Natural killer cell (primary cell): ENCODE measurements at places on chromosomes 16 and 17.

DNA sequence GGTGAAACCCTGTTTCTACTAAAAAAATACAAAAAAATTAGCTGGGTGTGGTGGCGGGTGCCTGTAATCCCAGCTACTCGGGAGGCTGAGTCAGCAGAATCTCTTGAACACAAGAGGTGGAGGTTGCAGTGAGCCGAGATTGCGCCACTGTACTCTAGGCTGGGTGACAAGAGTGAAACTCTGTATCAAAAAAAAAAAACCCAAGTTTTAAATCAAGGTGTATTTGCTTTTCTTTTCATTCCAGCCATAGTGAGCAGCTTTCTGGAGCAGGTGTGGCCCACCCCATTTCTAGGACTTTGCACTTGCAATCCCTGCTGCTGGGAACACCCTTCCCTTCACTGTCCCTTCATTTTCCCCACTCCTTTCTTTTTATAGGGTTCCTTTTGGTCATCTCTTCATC, 28.8 kb downstream of the TMEM238L start:
- DNase-seq = no peak

DNA sequence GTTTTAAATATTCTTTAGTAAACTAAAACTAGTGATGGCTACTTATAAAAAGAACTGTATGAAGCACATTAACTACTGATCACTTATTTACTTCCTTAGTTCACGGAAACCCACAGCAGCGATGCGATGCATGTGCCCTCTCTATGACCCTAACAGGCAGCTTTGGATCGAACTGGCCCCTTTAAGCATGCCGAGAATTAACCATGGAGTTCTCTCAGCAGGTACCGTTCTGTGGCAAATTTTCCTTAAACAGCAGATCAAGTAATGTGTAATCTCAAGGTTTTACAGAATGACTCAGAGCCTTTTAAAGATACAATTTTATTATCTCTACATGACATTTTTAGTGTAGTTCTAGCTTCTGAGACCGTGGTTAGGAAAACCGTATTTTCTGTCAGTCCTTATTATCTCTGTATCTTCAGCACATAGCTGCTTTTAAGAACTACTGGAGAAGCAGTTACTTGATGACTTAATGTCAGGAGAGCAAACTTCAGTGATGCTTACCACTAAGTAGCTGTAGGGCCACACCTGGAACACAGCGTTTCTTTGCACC, 43.0 kb downstream of the GAN start:
- no peak for DNase-seq

DNA sequence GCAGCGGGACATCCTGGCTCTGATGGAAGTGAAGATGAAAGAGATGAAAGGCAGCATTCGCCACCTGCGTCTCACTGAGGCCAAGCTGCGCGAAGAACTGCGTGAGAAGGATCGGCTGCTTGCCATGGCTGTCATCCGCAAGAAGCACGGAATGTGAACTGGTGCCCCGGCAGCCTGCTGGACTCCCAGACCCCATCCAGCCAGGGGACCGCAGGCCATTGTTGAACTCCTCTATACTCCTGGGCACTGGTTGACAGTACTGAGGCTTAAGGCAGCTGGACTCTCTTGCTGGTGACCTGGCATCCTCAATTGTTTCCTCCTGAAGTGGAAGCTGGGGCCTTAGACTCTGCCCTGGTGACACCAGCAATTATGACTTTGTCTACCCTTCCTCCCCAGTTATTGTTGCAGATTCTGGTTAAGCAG, 1.2 kb downstream of the THAP11 start:
- no peak for DNase-seq

DNA sequence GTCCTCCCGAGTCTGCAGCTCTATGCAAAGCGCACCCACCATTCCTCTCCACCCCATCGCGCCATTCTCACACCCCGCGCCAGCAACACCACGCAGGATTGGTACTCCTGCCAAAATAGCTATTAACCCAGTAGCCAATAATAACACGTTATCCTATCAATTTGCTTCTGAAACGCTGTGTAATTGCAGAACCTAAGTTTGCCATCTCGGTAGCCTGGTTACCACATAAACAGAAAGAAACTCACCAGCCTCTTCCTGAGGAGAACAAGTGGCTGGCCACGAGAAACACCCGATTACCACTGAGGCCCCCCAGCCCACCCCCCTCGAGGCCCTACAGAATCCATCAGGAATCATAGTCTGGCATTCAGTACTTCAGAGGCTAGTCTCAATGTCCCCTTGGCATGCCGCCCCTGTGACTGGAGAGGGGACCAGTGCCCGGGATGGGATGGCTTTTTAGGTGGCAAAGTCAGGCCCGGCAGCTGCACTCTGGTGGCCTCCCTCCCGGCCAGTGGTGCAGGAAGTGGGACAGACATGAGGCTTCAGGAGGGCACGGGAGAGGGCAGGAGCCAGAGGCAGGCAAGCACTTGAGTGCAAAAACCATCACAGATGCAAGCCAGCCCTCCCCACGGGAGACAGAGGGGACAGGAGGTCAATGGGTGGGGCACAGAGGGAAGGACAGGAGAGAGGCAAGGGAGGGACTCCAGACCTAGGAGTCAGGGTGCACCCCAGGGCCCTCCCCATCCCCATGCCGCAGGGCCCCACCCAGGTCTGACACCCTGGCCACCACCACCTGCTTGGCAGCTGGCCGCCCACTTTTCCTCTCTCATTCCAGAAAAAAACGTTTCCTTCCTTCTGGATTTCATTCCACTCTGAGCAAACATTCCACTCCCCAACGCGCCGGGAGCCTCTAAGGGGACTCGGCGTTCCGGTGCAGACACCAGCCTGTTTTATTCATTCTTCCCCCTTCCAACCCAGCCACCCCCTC, 192.5 kb downstream of the ZNF423 start:
- no peak for DNase-seq

GRCh38 chr16:48632137-48632774, 22.3 kb upstream of the N4BP1 start:
- no peak for DNase-seq

- DNase-seq = no peak
These were observed 2.6 kb downstream of the WSB1 start for GRCh38 chr17:27296428-27296979.

DNA sequence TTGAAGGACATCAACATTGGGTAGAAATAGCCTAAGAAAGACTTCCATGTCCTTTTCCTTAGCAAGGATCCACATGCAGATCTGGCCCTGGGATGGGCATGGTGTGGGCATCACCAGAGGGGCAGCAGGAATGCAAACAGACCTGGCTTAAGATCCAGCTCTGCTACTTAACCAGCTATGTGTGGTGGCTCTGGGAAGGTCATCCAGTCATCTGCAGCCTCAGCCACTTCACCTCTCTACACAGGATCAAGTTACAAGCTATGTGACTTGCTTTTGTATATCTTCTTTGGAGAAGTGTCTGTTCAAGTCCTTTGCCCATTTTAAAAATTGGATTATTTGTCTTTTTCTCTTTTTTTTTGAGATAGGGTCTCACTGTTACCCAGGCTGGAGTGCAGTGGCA, 13.5 kb upstream of the ADORA2B start:
- no peak for DNase-seq

GRCh38 chr16:540645-541340, 13.3 kb downstream of the CAPN15 start:
- no peak for DNase-seq

- no peak for DNase-seq
These were observed 22.0 kb downstream of the C16orf74 start for GRCh38 chr16:85728879-85729278.

GRCh38 chr17:63258785-63259184, 187.3 kb downstream of the CYB561 start:
- no peak for DNase-seq

DNA sequence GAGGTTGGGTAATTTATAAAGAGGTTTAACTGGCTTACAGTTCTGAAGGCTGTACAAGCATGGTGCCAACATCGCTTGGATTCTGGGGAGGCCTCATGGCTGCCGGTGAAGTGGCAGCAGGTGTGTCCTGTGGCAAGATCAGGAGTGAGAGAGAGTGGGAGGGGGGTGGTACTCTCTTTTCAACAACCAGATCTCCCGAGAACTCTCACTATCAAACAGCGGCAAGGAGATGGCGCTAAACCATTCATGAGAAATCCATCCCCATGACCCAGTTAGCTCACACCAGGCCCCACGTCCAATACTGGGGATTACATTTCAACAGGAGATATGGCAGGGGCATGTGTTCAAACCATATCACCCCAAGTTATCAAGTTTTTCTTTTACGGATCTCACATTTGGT, 44.0 kb upstream of the CBX4 start:
- DNase-seq = no peak

GRCh38 chr16:4828567-4829321, 18.3 kb downstream of the GLYR1 start:
- DNase-seq = no peak

- DNase-seq = no peak
These were observed 5.2 kb upstream of the PKMYT1 start for GRCh38 chr16:2985462-2985861.

- no peak for DNase-seq
These were observed 4.6 kb downstream of the FOXJ1 start for GRCh38 chr17:76136276-76137000.

- no peak for DNase-seq
These were observed 72.5 kb downstream of the KNOP1 start for GRCh38 chr16:19645557-19645981.

- DNase-seq = no peak
These were observed 15.6 kb downstream of the TMEM100 start for GRCh38 chr17:55706808-55707773.

DNA sequence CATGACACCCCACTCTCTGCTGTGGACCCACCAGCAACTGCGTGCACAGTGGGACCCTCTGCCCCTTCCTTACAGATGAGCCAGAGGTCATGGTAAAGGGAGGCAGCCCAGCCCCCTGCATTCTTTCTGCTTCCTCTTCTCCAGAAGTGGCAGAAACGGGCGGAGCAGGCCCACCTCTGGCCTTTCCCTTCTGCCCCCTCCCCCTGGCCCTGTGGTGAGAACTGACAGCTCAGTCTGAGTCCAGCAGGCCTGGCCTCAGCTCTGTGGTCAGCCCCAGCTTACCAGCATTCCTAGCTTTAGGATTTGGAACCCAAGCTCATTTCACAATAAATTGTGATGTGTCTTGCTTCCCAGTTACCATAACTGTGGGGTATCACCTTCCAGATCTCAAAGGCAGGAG, 4.8 kb upstream of the ANKRD11 start:
- no peak for DNase-seq

- peak; percentile 77 for DNase-seq
These were observed 30.8 kb downstream of the HLF start for GRCh38 chr17:55295411-55296170.

DNA sequence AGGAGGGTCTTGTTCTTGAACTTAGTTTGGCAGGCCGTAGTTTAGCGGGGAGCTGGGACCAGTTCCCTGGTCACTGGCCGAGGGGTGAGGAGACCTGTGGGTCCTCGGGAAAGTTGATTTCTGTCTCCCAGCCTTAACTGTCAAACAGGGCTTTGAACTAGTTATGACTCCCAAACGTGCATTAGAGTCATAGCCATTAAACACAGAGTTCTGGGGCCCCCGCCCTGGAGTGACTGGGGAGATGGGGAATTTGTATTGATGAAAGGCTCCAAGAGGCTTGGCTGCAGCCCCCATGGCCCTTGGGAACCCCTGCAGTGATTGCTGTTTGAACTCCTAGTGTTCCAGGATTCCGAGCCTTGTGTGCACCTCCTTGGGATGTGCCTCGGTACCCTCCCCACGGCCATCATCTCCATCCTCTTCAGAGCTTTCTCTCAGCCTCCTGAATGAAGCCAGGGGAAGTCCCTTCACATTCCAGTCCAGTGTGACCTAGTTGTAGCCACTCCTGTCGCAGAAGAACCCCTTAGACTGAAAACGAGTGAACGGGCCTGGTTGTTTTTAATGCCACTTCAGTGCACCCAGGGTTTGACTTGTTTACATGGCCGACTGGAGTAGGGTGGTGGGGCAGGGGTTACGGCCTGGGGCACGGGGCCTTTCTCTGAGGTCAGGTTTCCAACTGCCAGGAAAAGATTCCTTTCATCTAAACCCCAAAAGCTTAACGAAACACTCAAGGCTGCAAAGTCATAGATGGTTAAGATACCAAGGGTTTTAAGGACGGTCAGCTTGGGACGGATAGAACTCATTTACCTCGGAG, 1.4 kb downstream of the MPRIP start:
- DNase-seq = peak; percentile 21

GRCh38 chr17:18087610-18088491, at the start of gene DRG2:
DRG2 (plus strand) TSS chr17:18087948; CDS start chr17:18088024, 76 bp downstream.
- DNase-seq = peak; percentile 94

- DNase-seq = no peak
These were observed 2.5 kb upstream of the VASN start for GRCh38 chr16:4369007-4369733.

DNA sequence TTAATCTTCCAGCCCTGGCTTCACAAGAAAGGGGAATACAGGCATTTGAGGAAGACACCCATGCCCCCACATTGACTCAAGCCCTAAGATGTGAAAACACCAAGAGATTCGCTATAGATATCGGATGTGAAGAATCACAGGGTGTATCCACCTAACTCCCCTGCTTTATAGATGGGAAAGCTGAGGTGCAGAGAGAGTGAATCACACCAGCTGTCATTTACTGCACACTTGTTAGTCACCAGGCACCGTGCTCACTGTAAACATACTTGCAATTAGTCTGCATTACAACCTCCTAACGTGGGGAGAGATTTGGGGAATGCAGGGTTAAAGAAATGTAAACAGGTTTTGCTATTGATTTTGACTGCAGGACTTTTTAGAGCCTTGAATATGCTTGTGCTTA, 325.5 kb downstream of the C16orf95 start:
- DNase-seq = no peak

DNA sequence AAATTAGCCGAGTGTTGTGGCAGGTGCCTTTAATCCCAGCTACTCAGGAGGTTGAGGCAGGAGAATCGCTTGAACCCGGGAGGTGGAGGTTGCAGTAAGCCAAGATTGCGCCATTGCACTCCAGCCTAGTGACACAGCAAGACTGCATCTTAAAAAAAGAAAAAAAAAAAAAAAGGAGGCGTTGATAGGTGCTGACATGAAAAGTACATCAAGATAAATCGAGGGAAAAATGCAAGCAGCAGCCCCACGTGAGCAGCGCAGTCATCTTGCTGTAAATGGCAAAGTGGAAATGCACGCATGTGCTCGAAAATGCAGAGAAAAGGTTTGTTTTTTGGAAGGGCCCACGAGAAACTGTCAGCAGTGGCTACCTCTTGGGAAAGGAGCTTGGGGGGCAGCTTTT, 20.9 kb downstream of the MXRA7 start:
- DNase-seq = no peak

DNA sequence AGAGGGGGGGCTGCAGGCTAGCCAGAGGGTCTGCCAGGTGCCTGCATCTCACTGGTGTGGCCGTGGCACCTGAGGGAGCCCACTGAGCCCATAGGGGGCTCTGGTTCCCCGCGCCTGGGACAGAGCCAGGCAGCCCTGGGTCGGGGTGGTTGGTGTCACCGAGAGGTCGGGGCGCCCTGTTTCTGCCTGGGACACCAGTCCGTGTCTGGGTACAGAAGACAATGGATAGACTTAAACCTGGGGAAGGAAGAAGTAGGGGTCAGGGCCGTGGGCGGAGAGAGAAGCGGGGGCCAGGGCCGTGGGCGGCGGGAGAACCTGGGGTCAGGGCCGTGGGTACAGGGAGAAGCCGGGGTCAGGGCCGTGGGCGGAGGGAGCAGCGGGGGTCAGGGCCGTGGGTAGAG, 3.0 kb downstream of the RFNG start:
- DNase-seq = no peak
